CD4-positive, alpha-beta T cell treated with Interleukin-17A for 4 hours (primary cell): ENCODE measurements at places on chromosomes 11 and 22.

DNA sequence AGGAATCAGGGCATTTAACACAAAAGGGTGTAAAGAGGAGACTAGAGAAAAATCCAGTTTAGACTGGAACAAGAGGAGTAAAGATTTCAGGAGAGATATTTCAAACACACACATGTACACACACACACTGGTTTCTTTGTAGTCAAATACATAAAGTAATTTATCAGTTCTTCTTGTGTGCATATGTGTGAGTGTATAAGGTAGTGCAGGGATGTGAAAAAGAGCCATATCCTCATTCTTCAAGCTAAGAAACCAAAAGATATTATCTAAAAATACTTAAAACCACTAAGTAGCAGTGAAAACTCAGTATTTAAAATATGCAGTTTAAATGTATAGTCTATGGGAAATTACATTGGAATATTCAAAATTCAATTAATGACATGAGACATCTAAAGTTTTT lies 52.5 kb upstream of the CARD18 start:
- DNase-seq = no peak

GRCh38 chr22:32341122-32341740 lies 16.4 kb upstream of the RFPL3 start:
- no peak for DNase-seq

- DNase-seq = no peak
These were observed 627.3 kb upstream of the KIRREL3 start for GRCh38 chr11:127627629-127628457.

- DNase-seq = no peak
These were observed 35.7 kb downstream of the TRIM29 start for GRCh38 chr11:120102050-120102863.

- DNase-seq = peak; percentile 53
These were observed 5.2 kb downstream of the PCSK7 start for GRCh38 chr11:117226388-117227385.

DNA sequence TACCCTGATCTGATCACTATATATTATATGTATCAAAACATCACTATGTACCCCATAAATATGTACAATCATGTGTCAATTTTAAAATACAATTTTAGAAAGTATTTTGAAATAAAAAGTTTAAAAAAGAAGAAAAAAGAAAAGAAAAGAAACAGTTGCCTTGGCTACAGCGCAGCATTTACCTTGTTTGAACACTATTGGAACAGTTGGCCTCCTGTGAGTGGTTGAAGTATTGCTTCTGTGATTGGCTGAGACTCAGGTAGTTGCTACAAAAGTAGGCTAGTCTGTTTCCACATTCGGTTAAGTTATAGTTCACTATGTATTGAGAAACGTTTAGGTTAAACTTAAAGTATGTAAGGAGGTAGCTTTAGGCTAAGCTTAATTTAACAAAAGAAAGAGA lies 7.9 kb upstream of the DTX4 start:
- no peak for DNase-seq

DNA sequence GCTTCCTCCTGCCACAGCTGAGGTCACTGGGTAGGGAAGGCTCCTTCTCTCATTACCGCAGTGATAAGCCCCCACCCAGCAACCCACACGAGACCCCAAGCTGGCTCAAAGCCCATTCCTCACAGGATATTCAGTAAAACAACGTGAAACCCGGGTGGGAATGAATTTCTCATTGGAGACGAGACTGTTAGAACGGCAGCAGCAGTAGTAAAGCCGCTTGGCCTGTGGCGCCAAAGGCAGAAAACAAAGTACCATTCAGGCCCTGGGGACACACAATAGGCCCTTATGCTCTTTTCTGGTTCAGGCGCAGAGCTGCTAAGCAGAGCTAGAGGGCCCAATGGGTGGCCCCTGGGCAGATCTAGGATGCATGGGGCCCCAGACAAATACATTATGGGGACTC lies 45.3 kb downstream of the PC start:
- DNase-seq = no peak

- no peak for DNase-seq
These were observed 4.2 kb downstream of the HMOX1 start for GRCh38 chr22:35384975-35385588.

DNA sequence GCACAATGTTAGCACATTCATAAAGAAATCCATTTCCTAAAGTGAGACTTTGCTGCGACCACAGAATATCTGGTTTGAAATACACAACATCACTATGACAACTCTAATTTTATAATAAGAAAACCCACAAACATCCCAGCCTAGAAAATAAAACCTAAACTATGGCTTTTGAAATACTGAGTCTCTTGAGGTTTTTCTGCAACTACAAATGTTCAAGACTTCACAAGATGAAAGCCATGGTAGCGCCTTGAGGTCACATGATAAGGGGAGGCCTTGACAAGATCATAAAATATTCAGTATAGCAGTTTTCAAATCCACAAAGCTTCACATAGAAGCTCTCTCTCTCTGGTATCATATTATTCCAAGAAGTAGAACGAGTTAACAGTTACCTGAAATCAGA lies 126.8 kb downstream of the MPPED2 start:
- no peak for DNase-seq

GRCh38 chr11:128066399-128066798 lies 521.0 kb downstream of the ETS1 start:
- no peak for DNase-seq

GRCh38 chr11:6025056-6025455 lies 5.5 kb downstream of the OR56A1 start:
- DNase-seq = no peak

DNA sequence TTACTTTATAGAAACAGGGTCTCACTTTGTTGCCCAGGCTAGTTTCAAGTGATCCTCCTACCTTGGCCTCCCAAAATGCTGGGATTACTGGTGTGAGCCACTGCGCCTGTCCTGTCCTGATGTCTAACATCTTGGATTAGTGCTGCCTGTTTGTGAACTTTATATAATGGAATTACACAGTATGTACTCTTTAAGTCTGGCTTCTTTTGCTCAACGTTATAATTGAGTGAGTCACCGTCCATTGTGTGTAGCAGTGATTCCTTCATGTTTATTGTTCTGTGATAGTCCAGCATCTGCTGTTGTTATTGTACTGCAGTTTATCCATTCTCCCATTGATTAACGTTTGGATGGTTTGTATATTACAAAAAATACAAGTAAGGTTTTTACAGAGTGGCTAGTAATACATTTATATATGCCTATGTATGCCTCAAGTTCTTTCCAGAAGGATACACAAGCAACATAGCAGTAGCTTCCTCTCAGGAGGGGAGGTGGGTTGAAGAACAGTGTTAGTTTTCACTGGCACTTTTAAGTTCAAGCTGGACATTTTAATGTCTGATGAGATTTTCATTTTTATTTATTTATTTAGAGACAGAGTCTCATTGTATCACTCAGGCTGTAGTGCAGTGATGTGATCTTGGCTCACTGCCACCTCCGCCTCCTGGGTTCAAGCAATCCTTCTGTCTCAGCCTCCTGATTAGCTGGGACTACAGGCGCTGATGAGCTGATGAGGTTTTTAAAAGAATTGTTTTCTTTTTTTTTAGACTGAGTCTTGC lies 25.2 kb upstream of the MICALL1 start:
- no peak for DNase-seq

DNA sequence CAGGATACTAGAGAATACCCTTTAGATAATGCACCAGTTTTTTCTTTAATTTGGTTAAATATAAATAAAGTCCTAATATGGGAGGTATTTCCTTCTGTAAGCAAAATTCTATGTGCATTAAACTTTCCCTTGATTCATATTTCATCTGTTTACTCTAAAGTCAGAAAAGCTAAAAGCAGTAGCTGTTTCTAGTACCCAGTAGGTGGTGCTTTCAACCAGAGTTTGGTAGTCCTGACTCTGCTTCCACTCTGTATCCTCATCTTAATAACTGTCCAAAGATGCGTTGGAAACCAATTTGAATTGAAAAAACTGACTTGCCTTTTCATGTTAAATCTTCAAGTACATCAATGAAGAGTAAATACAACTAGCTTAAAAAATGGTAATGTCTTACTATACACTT lies 1065.2 kb downstream of the JRKL start:
- no peak for DNase-seq

GRCh38 chr11:6096417-6096816 lies 11.1 kb upstream of the OR56B4 start:
- no peak for DNase-seq

- DNase-seq = no peak
These were observed 30.8 kb upstream of the SORL1 start for GRCh38 chr11:121421149-121421901.

DNA sequence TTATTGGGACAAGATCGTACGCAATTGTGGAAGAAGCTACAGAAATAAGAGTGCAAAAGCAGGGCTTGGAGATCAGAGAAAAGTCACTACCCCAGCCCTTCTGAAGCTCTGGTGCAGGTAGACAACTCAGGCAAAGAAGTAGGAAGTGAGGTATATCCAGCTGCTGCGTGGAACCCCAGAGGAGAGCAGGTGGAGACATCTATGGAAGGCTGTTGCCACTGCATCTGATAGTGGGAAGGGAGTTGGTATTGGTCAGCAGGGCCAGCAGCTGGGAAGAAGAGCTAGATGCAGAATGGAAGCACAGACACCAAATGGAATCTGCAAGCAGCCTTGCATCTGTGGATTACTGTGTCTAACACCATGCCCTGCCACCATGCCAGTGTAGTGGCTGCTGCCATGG lies 165.1 kb downstream of the WNT11 start:
- no peak for DNase-seq

DNA sequence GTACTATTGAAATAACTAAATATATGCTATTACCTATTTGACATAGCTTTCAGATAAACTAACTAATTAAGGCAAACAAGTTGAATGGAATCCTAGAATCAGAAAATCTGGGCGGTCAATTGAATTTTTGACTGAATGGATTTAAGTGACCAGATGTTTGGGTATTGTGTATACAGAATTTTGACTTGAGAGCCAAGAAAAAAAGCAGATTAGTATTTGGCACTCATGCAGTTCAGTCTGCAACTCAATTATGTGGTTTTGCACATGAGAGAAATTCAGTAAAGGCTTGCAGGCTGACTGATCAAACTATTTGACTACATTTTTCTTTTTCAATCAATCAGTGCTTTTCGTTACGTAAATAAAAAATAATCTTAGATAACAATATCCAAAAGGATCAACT lies 254.8 kb downstream of the GUCY1A2 start:
- DNase-seq = no peak

DNA sequence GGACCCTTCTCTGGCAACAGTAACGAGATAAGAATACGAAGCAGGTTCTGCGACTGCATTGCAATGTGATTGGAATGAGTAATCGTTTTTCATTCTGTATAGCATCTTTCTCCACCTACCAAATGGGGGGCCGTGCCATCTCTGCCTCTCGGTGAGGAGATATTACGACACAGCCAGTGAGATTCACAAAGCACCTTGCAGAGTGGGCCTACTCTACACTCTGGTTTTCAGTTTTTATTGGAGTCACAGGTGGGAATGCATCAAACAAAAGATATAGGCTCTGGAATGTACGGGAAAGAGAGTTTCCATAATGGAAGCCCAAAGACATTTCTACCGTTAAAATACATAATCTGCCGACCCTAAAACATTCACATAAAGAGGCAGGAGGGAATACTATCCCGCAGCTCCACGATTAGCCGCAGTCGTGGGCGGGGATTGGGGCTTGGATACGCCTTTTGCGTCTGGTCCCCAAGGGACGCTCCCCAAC lies 423 bp upstream of the RTN3 start:
- DNase-seq = peak; percentile 6

DNA sequence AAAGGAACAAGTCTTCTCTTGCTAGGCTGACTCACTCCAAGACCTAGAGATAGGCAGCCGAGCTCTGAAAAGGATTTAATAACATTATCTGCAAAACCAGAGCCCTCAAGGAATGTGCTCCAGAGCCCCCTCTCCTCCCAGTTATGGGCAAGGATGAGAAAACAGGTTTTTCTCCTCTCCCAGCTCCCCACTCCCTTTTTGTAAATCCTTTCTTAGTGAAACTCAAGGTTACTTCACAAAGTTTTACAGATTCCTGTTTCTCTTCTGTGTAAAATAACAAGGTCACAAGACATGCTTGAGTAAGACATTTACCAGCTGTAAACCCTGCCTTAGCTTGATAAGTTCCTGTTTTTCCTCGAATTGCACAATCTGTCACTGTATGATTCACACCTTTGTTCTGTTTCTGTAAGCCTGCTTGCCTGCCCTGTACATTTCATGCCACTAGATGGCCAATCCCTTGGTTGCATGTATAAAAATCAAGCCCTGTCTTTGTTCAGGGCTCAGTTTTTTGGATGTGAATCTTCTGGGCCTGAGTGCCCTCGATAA lies 489.4 kb downstream of the KCNA4 start:
- DNase-seq = no peak

GRCh38 chr11:103897160-103897936 lies 139.1 kb upstream of the DDI1 start:
- no peak for DNase-seq

DNA sequence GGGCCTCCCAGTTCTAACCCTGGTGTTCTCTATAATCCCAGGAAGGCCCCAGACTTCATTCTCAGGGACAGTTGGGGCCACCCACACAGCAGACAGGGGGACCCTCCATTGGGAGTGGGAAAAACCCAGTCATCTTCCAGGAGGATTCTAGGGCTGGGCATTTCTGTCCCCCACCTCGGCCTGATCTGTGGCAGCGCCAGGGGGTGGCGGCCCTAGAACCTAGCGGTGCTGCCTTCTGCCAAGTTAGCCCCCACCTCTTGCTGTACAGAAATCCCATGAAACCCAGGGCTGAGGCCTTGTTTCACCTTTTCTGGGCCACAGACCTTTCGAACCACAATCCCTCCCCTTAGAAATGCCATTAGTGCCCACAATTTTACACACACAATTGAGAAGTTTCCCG lies 9.6 kb downstream of the CHST1 start:
- no peak for DNase-seq

DNA sequence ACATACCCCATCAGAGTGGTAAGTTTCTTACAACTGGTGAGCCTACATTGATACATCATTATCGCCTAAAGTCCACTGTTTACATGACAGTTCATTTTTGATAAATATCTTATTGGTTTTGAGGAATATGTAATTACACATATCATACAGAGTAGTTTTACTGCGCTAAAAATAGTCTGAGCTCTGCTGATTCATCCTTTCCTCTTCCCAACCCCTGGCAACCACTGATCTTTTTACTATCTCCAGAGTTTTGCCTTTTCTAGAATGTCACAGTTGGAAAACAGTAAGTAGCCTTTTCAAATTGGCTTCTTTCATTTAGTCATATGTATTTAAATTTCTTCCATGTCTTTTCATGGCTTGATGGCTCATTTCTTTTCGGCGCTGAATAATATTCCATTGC lies 112.8 kb downstream of the LARGE1 start:
- DNase-seq = no peak

DNA sequence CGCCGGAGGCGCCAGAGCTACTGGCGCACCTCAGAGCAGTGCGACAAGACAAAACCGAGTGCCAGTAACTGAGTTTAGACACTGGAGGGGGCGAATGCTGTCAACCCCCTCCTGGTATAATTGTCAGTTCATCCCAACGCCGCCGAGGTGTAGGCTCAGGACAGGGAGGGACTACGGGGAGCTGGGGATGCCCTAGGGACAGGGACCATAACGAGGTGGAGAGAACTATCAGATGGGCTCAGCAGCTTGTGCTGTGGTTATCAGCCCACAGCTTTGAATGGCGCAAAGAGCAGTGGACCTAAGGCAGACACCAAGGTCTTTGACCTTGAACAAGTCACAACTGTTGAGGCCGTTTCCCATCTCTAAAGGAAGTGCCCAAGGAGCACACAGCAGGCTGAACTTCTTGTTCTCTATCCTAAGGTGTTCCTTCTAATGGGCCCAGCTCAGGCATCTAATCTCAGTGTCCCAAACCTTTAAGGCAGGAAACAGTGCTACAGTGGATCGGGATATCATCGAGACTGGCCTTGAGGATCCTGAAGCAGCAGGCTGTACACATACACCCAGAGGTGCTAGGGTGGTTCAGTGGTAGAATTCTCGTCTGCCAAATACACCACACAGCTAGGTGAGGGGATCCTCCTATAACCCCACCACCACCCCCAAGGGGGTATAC lies 958 bp upstream of the TUT1 start:
- no peak for DNase-seq
